ENCODE measurements at places on chromosomes 7 and 10.

DNA sequence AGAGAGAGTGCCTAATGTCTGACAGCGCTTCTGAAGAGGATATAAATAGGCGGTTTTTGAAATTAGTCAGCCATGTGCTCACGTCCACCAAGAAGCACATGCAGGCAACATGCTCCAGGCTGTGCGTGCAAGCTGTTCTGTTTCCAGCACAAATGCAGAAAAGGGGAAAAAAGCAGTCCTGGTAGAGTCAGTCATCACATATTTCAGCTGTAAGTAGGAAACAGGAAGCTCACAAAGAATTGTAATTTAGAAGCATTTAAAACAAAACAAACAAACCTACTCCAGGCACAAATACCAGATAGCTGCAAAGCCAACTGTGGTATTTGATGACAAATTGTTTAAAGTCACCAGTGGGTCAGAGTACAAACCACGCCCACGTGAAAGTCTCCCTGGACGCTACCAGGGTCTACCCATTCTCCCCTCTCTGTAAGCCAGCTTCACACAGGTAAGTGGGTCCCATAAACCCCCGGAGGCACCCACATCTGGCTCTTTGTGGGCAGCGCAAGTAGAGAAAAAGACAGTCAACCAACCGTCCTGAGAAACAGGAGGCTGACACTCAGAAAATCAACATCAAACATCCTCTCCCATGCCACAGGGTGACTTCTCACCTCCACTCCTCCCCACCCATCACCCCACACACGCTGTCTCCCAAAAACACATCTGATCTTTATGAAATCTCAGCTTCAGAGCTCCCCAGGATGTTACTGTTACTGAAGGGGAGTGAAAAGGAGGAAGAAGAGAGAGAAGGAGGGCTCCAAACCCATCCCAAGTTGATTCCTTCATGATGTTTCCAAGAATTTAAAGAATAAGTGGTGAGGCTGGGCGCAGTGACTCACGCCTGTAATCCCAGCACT is 186.4 kb downstream of the FAM107B start:
- peak; percentile 92 for DNase-seq

GRCh38 chr10:113802997-113803396 is 50.9 kb downstream of the DCLRE1A start:
- DNase-seq = peak; percentile 21

DNA sequence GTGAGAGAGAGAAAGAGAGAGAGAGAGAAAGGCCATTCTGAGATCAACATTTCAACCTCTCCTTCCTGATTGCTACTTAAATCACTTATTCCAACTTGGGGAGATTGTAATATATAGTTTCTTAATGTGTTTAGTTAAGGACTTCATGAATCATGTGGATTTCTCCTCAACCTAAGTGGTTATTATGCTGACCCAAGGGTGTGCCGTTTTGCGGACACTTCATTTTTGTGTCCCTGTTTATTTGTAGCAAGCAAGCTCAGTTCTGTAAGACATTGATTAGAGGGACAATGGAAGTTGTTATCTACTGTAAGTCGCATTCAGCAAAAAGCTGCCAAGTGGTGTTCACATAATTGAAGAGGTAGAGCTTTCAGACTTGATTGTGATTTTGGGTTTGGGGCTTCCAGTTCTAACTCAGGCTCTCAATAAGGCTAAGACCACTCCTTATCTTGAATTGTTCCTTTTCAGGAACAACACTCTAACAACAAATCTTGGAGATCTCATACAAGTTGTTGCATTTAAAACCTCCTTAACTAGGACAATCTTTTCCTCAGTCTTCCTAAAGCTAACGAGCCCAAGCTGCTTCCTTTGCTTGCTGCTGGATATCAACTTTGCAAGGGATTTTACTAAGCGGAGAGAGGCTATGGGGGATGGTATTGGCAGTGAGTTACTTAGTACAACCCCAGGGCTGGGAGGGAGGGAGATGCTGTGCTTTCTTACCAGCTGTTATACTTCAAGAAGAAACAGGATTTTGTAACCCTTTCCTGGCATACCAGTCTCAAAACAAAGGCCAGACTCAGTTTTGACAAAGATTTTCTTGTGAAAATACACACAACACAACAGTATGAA is 19.8 kb upstream of the COL1A2 start:
- DNase-seq = no peak

DNA sequence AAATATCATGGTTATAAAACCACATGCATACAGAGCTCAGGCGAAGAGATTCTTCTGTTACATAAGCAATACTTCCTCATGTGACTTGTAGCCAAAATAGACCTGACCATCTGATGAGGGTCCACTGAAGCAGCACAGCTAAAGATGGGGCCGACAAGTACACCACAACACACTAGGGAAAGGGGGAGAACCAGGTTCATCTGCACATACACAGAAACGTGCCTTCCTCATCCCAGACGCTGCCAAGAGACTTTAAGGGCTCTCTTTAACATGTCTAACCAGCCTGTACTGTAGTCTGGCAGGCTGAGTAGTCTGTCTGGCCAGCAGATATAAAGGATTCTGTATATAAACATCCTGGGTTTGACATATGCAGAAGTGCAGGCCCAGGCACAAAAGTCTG is 30.3 kb downstream of the ERCC6 start:
- DNase-seq = no peak

GRCh38 chr7:106095634-106096033 is 16.5 kb downstream of the SYPL1 start:
- DNase-seq = no peak

GRCh38 chr7:55554038-55554437 is 18.3 kb downstream of the VOPP1 start:
- no peak for DNase-seq

DNA sequence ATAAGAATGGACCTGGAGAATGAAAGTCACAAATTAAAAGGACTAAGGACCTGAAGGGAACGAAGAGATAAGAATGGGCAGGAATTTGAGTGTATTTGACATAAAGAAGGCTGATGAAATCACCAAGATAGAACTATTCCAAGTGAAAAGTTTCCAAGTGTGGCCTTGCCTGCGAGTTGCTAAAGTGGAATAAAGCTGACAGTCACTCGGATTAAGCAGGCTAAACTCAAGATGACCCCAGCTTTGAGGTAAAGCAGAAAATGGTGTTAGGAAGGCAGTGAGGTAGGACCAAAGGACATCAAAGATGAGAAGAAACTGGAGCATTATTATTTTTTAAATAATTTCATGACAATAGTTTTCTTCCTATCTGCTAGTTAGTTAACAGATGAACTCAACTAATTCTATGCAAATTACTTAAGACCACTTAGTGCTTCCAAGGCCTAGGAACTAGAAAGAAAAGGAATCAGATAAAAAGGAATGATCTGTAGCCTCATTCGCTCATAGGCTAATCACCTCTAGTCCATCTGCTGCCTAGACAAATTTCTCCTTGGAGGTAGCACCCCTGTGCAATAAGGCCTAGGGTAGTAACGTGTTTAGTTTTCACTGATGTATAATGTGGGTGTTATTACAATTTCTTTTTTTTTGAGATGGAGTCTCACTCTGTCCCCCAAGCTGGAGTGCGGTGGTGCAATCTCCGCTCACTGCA is 34.5 kb downstream of the EZH2 start:
- DNase-seq = no peak

DNA sequence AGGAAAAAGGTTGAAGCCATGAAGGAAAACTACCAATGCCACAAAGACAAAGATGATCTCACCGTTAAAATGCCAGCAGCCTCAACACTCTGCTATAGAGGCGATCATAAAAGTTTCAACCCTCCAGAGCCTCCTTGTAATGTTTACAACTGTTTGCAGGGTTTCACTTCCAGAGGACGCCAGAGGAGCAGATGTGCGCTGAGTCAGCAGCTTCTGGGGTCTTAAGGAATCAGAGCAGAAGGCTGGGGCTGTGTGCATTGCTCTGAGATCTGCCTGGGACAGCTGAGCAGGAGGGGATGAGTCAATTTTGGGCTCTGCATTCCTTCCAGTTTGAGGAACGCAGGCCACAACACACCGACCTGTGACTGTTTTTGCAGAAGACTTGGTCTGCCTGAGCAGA is 98.3 kb downstream of the TMEM130 start:
- DNase-seq = no peak

GRCh38 chr7:83101530-83101929 is 61.2 kb downstream of the PCLO start:
- no peak for DNase-seq

DNA sequence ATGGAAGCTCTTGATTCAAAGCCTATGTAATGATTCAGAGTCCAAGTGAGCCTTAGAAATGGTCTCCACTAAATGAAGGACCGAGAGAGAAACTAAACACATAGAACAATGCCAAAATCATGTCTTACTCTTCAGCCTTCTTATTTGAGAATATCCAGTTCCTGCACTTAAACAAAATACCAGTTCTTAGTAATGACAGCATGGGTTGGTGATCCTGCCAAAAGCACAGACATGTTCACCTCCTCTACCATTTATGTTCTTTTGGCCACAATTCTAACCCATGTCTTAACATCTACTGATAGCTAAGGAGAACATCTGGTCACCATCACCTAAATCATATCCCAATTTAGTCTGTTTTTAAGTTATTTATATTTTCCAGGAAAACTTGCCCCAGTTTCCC is 239.6 kb upstream of the PTN start:
- no peak for DNase-seq

DNA sequence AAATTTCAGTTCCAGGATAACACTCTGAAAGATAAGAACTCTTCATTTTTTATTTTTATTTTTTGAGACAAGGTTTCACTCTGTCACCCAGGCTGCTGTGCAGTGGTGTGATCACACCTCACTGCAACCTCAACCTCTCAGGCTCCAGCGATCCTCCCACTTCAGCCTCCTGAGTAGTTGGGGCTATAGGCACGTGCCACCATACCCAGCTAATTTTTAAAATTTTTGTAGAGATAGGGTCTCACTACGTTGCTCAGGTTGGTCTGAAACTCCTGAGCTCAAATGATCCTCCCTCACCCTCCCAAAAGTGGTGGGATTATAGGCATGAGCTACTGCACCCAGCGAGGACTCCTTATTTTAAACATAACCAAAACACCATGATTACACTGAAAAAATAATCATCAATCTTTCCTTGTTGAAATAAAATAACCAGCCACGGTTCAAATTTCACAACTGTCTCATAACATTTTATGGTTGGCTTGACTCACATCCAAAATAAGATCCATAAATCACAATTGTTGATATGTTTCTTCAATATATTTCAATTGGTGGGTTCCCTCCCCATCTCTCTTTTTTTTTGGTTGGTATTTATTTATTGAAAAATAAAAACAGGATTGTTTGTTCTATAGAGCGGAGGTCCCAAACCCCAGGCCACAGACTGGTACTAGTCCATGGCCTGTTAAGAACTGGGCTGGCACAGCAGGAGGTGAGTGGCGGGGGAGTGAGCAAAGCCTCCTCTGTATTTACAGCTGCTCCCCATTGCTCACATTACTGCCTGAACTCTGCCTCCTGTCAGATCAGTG is 60.1 kb upstream of the FAM171A1 start:
- no peak for DNase-seq

DNA sequence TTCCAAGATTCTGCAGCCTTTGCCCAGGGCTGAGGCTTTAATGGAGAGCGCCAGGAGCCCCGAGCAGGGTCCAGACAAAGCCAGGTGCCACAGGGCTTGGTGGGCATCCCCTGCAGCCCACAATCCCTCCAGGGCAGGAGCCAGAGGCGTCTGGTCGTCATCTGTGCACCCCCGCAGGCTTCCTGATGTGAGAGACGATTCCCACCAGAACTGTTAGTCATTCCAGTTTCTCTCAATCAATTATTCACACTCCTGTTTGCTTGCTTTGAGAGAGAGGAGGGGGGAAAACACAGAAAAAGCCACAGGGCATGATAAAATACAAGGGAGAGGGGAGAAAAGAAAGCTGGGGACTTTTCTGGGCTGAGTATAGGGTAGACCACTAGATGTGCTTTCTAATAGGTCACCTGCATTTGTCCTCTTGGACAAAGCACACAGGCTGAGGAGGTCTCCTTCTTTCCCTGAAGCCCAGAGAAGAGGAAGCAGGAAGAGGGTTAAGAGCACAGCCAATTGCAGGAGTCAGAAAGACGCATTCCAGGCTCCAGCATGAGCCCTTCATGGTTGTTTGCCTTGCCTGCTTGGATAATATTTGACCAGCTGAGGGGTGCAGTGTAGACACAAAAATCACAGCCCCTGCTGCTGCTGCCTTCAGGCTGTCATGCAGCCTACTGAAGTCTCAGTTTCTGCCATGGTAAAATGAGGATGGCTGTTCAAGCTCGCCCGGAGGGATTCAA is 194.4 kb downstream of the PLXNA4 start:
- DNase-seq = no peak

DNA sequence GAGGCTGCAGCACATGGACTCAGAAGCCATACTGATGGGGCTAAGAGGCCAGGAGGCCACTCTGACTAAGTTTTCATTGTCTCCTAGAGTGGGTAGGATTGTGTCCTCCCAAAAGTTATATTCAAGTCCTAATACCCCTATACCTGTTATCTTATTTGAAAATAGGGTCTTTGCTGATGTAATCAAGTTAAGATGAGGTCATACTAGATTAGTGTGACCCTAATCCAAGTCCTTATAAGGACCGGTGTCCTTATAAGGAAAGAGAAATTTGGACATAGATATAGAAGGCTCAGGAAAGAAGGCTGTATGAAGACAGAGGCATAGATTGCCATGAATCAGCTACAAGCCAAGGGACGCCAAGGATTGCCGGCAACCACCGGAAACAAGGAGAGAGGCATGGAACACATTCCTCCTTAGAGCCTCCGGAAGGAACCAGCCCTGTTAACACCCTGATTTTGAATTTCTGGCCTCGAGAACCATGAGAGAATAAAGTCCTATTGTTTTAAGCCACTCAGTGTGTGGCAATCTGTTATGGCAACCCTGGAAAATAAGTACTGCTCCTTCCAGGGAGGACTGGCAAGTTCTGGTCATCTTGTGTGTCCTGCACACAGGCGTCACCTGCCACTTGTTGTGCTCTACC is 157.0 kb downstream of the EMX2 start:
- no peak for DNase-seq

DNA sequence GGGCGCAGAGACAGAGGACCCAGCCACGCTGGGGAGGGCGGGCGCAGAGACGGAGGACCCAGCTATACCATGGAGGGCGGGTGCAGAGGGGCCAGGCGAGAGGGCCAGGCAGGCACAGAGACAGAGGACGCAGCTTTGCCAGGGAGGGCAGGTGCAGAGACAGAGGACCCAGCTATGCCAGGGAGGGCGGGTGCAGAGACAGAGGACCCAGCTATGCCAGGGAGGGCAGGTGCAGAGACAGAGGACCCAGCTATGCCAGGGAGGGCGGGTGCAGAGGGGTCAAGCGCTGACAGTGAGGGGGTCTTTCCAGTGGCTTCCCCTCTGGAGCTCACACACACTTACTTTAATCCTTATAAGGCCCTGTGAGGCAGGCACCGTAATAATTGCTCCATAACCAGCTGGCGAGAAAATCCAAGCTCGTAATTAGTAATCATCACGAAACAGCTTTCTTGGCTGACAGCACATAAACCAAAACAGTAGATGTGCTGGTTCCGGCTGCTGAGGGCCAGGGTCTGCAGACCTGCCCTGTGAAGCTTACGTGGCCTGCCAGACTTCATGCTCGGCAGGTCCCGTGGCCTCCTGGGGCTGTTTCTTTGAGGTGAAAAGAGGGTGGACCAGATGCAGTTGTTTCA is 137.2 kb downstream of the VIPR2 start:
- DNase-seq = no peak

DNA sequence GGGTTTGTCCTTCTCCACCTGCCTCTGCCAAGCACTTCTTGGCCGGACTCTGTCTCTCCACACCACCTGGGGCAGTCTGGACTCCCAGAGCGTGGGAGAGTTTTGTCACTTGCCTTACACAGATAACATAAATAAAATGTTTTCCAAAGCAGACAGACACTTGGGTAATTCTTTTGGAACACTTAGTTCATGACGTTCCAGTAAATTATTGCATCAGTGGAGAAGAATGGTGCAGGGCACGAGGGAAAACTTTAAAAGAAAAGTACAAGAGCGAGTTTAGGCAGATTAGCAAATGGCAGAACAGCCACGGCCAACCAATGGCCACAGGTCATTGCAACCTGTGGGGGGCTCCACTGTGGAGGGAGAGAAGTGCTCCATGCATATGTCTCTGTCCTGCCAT is 170.6 kb upstream of the GRB10 start:
- no peak for DNase-seq
